Smooth muscle cell of the pulmonary artery (primary cell): ENCODE measurements at places on chromosomes 6 and 20. TPM values are rescaled to one million over a fixed set of nuclear protein-coding genes. Genes with fewer than 3 reads are reported as not detected.

The TCP1 gene
- total RNA-seq: 278 and 304 TPM in 2 replicates

The OVOL2 gene
- not detected in 2 replicates for total RNA-seq

The BTNL2 gene
- not detected in 2 replicates for total RNA-seq

The DHX16 gene
- 34.6 and 40.8 TPM in 2 replicates for total RNA-seq

The TAGAP gene
- not detected in 2 replicates for total RNA-seq

The HLA-DMB gene
- 0.07 and 0.59 TPM in 2 replicates for total RNA-seq

The ARMC2 gene
- total RNA-seq: 2.5 and 2.9 TPM in 2 replicates

The NNAT gene
- 0.66 TPM in 1 of 2 replicates, not detected in the other for total RNA-seq

The PKHD1 gene
- total RNA-seq: not detected in 2 replicates

The CARMIL1 gene
- 9.7 and 30.0 TPM in 2 replicates for total RNA-seq

The CFAP61 gene
- total RNA-seq: not detected in 2 replicates

The FOXQ1 gene
- 0.03 TPM in 1 of 2 replicates, not detected in the other for total RNA-seq

The TOX2 gene
- total RNA-seq: 1.4 and 2.2 TPM in 2 replicates

The IL20RA gene
- 0.07 and 0.20 TPM in 2 replicates for total RNA-seq

The CLDN20 gene
- not detected in 2 replicates for total RNA-seq

The GSTA4 gene
- total RNA-seq: 21.1 and 37.1 TPM in 2 replicates

The CALHM6 gene
- 1.5 and 1.9 TPM in 2 replicates for total RNA-seq

The FOXA2 gene
- 0.03 TPM in 1 of 2 replicates, not detected in the other for total RNA-seq

The TREML1 gene
- not detected in 2 replicates for total RNA-seq

The FAM83B gene
- total RNA-seq: under 0.01 and 0.03 TPM in 2 replicates

The CNKSR3 gene
- total RNA-seq: 2.5 and 5.6 TPM in 2 replicates

The AIF1 gene
- not detected in 2 replicates for total RNA-seq

The SLPI gene
- total RNA-seq: 0.52 and 0.69 TPM in 2 replicates

The ZNF334 gene
- 0.83 and 3.9 TPM in 2 replicates for total RNA-seq

The HLA-DPA1 gene
- 0.17 and 3.8 TPM in 2 replicates for total RNA-seq
